Heart left ventricle (tissue), 16 donors: ENCODE measurements at places on chromosomes 3 and 15. TPM values are rescaled to one million over a fixed set of nuclear protein-coding genes. Genes with fewer than 3 reads are reported as not detected.

DNA sequence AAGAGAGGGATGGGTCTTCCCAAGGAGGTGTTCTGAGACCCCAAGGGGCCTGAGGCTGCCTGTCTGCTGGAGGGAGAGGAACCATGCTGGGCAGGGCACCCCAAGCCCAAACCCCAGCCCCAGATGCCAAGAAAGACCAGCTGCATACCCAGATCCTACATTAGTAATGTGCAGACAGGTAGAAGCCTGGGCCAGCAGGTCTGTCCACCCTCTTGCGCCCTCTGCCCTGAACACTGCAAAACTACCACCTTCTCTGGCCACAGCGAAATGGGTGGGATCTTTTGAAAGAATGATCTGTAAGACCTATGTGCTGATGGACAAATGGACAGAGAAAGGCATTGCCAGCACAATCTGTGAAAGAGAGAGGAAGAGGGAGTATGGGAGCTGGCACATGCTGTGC is 283.2 kb downstream of the EPHB1 start:
- H3K4me3 ChIP-seq, result no peak overlapping the region
- no peaks in the 10 kb centered on the region for H3K4me1 ChIP-seq
- H3K36me3 ChIP-seq, result no peaks in the 10 kb centered on the region
- DNase-seq, result no peak

GRCh38 chr3:156509189-156510174 is 45.4 kb downstream of the SSR3 start:
- no peak overlapping the region for H3K4me3 ChIP-seq
- H3K27ac ChIP-seq, result no peak overlapping the region

DNA sequence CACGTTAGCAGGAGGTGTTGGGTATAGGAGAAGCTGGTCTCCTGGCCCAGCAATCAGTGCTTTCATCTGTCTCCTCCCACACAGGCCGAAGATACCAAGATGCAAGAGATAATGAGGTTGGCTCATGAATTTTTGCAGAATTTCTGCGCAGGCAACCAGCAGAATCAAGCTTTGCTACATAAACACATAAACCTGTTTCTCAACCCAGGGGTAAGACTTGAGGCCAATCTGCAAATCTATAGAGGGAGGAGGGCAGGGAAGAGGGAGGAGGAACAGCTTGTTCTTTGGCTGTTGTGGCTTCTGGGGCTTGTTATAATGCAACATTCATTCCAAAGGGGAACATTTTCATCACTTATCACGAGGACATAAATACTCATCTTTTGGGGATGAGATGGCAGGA is 195.3 kb downstream of the ITPR1 start:
- H3K27me3 ChIP-seq, result no peaks in the 10 kb centered on the region
- DNase-seq, result no peak
- no peak overlapping the region for H3K4me3 ChIP-seq
- no peaks in the 10 kb centered on the region for H3K4me1 ChIP-seq
- H3K36me3 ChIP-seq, result peaks cover 99% of the 10 kb centered on the region
- H3K27ac ChIP-seq, result no peak overlapping the region

DNA sequence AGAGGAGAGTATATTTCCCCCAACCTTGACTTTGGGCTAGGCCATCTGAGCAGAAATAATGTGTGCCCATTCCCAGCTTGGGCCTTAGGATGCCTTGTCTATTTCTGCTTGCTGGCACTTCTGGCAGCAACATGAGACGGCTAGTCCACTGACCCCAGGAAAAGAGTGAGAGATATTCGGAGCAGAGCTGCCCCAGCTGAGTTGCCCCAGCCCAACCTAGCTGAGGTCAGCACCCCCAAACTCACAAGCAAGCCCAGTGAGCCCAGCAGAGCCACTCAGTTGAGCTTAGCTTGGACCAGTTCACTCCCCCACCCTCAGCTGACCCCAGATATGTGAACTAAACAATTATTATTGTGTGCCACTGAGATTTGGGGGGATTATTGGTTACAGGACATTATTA is 20.2 kb downstream of the ITGA11 start:
- no peaks in the 10 kb centered on the region for H3K36me3 ChIP-seq
- no peak overlapping the region for H3K27ac ChIP-seq
- no peaks in the 10 kb centered on the region for H3K27me3 ChIP-seq
- no peak for DNase-seq
- no peaks in the 10 kb centered on the region for H3K4me1 ChIP-seq
- no peak overlapping the region for H3K4me3 ChIP-seq

PLD1 gene
- 106 TPM for total RNA-seq

- DNase-seq, result no peak
- H3K27me3 ChIP-seq, result no peaks in the 10 kb centered on the region
- no peak overlapping the region for H3K4me3 ChIP-seq
- H3K4me1 ChIP-seq, result no peaks in the 10 kb centered on the region
These were observed 526.6 kb upstream of the ZNF717 start for GRCh38 chr3:76311941-76312340.

LSG1 gene
- total RNA-seq, result 22.2 TPM
